Stimulated activated CD8-positive, alpha-beta memory T cell treated with anti-CD3 and anti-CD28 coated beads, Interleukin-12 subunit alpha, Interleukin-12 subunit beta, amount 100 ng/mL, for 4 hours (primary cell): ENCODE measurements at places on chromosomes 7 and 10.

GRCh38 chr7:40580776-40581175, 446.0 kb downstream of the SUGCT start:
- no peak for DNase-seq

DNA sequence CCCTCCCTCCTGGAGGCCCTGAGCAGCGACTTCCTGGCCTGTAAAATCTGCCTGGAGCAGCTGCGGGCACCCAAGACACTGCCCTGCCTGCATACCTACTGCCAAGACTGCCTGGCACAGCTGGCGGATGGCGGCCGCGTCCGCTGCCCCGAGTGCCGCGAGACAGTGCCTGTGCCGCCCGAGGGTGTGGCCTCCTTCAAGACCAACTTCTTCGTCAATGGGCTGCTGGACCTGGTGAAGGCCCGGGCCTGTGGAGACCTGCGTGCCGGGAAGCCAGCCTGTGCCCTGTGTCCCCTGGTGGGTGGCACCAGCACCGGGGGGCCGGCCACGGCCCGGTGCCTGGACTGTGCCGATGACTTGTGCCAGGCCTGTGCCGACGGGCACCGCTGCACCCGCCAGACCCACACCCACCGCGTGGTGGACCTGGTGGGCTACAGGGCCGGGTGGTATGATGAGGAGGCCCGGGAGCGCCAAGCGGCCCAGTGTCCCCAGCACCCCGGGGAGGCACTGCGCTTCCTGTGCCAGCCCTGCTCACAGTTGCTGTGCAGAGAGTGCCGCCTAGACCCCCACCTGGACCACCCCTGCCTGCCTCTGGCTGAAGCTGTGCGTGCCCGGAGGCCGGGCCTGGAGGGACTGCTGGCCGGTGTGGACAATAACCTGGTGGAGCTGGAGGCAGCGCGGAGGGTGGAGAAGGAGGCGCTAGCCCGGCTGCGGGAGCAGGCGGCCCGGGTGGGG, 2.2 kb downstream of the TRIM56 start:
- DNase-seq, result no peak

GRCh38 chr7:24755541-24756407, 1.5 kb downstream of the GSDME start:
- no peak for DNase-seq

- DNase-seq, result no peak
Observed at GRCh38 chr7:17646253-17646956, 293.9 kb downstream of the SNX13 start.

GRCh38 chr10:30436191-30436611, 2.2 kb downstream of the MAP3K8 start:
- no peak for DNase-seq
